Foreskin melanocyte (primary cell): ENCODE measurements at places on chromosomes 7 and 10.

GRCh38 chr10:128103229-128103714 is 23.0 kb downstream of the MKI67 start:
- no peak for DNase-seq

DNA sequence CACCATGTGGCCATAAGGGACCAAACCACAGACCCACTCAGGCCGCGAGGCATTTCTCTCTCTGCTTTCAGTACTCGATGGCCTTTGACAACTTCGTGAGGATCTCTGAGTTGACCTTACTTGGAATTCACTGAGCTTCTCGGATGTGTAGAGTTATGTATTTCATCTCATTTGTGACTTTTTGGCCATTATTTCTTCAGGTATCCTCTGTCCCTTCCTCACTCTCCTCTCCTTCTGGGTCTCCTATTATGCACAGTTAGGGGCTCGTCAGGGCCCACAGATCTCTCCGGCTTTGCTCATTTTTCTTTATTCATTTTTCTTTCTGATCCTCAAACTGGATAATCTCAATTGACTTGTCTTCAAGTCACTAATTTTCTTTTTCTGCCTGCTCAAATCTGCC is 16.6 kb upstream of the FOXL3 start:
- no peak for DNase-seq

GRCh38 chr7:80740778-80741545 is 102.5 kb downstream of the CD36 start:
- DNase-seq: no peak

DNA sequence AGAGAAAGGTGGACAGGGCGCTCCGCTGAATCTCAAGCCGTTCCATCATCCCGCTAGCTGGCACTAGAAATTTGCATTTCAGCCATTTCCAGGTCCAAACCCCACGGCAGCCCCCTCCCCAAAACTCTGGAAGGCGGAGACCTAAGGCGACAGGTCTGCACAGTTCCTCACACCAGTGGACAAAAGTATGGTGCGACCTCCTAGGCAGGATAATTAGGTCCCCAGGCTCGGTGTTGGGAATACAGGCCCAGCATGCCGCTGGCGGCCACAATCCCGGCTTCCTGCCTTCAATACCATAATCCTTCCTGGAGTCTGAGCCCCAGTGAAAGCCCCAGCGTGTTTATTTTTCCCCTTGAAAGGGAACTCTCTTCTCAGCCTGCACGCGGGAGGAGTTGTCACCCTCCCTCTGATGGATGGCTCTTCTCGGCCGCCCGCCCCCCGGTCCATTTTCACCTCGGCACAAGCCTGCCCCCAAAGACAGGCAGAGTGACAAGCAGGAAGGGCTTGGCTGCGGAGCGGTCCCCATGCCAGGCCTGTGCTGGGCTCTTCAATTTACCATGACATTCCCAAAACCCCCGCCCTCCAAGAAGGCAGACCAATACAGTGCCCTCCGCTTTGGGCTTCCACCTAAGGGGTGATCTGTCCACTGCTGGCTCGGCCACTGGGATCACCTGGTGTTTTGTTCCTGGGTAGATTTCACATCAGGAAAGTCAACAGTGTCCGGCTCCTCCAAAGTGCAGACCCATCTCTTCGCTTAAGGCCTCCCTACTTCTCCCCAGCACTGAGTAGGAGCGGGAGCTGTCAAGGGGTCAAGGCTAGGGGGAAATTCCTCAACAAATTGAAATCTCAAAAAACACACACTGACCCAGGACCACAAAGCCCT is 2.2 kb downstream of the FGFR2 start:
- no peak for DNase-seq
